ENCODE measurements at places on chromosomes 12 and 14.

- no peak for DNase-seq
Observed at GRCh38 chr14:60905923-60906322, 75.0 kb downstream of the TRMT5 start.

- peak; percentile 51 for DNase-seq
Observed at GRCh38 chr12:120903412-120904196, 554 bp downstream of the SPPL3 start.

- DNase-seq: no peak
Observed at GRCh38 chr14:22657861-22658260, 13.7 kb upstream of the OR6J1 start.

DNA sequence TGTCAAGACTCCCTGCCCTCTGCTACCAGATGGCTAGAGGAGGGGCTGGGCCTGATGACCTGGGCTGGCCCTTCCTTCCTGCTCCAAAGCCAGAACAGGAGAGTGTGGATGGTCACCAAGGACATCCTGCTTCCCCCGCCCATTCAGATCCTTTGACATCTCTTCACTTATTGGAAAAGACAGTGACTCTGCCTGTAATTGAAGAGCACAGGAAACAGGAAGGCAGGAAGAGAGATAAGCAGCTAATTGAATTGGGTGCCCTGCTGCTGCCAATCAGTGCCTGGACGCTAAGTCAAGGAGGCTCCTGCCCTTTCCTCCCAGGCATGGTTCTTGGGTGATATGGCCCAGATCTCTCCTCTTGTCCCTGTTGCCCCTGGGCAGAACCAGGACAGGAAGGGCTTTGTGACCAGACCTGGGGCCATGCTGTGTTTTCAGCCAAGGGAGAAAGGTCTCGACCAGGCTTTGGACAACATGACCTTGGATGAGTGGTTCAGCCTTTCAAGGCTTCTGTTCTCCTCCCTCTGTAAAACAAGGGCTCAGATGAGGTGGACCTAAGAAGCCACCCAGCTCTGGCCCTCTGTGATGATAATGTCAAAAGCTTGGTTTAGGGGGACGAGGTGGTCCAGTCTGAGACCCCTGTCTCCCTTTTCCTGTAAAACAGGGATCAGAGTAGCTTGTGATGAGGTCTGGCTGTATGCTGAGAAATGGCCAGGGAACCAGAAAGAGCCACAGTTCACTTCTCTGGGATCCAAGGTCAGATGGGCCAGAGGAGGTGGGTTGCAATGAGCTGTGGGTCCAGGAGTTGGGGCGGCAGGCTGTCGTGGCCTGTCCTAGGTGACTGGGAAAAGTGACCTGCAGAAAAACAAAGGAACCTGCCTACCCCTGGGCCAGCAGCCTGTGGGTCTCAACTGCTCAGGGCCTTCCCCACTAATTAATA lies 38.8 kb downstream of the FAM222A start:
- DNase-seq: no peak

DNA sequence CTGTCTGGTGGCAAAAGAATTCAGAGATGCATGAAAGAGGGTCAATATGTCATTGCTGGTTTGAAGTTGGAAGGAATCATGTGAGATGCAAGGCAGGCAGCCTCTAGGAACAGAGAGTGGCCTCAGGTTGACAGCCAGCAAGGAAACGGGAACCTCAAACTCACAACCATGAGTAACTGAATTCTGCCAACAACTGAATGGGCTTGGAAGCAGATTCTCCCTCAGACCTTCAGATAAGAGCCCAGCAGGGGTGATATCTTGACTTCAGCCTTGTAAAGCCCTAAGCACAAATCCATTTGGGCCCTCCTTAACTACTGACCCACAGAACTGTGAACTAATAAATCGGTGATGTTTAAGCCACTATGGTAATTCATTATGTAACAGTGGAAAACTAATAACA lies 35.8 kb downstream of the USP15 start:
- DNase-seq: no peak

- no peak for DNase-seq
Observed at GRCh38 chr12:47408171-47408871, 297.5 kb downstream of the RPAP3 start.

DNA sequence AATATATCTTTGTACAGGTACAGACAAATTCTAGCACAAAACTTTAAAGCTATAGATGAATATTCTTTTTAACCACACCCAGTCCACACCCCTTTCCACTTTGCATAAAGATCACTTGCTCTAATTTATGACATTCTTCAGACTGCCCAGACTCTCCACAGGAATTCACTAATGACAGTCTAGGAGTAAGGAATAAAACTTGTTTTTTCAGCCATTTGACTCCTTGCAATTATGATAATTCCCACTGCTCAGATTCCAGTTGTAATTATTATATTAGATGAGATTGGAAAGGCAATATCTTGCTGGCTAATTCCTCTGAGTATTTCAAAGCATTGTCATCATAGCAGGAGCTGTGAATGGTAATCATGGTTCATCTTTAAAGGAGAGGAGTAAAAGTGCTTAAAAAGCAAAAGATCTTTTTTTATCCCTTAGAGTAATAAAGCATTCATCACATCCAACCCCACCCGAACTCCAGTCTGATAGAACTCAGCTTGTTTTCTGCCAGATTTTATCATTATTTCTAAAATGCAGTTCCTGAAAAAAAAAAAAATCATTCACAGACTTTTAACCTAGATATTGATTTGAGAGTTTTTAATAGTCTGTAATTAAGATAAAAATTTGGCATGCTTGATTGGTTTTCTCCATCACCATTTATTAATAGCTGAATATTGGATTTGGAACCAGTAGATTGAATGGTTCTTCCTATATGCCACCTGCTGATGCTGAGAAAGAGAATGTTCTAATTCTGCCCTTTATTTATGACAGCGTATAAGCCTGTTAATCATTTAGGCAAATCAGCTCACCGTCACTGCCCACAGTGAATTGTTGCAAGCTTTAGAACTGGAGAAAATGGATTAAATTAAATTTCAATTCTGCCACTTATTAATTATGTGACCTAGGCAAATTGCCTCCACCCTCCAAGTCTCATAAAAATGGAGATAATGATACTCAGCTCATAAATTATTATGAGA lies 93.9 kb upstream of the RASSF8 start:
- DNase-seq: no peak

- no peak for DNase-seq
Observed at GRCh38 chr12:94771199-94771598, 120.8 kb upstream of the TMCC3 start.

DNA sequence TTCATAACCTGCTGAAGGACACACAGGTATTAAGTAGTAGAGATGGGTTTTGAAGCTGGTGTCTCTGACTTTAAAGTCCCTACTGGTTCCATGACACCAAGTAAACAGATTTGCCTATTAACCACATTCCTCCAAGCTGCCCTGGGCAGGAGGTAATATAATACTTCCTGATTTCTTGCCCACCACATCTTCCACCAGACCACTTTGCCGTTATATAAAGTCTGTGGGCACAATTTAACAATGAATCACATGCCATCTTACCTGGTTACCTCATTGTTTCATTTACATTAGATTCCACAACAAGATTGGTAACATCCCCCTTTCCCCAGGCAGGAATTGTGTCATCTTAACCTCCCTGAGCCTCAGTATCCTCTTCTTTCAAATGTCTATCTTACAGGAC lies 900 bp upstream of the LRRC23 start:
- DNase-seq: no peak

GRCh38 chr14:26334288-26334687 lies 263.5 kb downstream of the NOVA1 start:
- DNase-seq: no peak

GRCh38 chr12:57126561-57126960 lies 1.7 kb upstream of the LRP1 start:
- DNase-seq: no peak

DNA sequence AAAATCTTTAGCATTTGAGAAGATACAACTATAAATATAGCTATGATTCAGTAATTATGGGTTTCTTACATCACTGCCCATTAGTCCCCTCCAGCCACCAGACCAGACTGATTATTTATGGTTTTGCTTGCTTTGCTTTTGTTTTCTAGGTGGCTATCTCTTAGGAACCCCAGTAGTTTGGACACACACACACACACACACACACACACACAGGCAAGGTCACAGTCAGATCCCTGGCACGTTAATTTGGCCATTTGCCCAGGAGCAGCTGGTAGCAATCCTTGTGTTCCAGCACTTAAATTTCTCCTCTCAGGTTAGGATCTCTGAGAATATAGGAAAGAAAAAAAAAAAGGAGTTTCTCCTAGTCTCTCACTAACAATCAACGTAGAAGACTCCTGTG lies 90.2 kb upstream of the RESF1 start:
- DNase-seq: no peak

DNA sequence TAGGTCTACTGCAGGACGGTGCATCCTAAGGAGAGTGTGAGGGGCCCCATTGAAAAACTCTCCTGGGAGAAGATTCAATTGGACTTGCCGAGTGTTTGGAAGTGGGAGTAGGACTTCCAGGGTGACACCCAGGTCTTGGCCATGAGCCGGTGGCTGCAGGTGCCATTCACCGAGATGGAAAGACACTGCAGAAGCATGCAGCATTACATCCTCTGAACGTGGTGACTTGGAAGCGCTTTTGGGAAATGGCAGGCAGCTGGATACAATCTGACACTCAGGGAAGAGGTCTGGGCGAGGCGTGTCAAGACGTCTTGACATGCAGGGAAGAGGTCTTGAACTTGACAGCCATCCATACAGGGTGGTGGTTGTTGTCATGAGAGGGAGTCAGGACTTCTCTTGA lies 126.9 kb downstream of the PAPOLA start:
- no peak for DNase-seq

DNA sequence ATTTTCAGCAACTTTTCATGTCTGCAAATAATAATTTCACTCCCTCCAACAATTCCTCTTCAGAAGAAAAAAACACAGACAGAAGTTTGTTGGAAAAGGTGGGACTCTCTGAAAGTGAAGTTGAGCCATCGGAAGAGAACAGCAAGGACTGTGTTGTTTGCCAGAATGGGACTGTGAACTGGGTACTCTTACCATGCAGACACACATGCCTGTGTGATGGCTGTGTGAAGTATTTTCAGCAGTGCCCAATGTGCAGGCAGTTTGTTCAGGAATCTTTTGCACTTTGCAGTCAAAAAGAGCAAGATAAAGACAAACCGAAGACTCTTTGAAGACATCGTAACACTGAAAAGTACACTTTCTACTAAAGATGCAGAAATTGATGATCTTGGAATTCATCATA lies 28.3 kb downstream of the CGRRF1 start:
- DNase-seq: no peak

- no peak for DNase-seq
Observed at GRCh38 chr14:69953266-69953915, 74.2 kb downstream of the SMOC1 start.

- no peak for DNase-seq
Observed at GRCh38 chr14:51668870-51669269, 17.2 kb downstream of the FRMD6 start.

DNA sequence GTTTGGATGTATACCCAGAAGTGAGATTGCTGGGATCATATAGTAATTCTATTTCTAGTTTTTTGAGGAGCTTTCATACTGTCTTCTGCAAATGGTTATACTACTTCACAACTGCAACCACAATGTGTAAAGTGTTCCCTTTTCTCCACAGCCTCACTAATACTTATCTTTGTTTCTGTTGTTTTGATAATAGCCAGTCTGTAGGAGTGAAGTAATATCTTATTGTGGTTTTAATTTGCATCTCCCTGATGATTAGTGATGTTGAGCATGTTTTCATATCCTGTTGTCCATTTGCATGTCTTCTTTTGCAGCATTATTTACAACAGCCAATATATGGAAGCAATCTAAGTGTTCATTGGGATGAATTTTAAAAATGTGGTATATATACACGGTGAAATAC lies 29.9 kb downstream of the GABARAPL1 start:
- no peak for DNase-seq

- peak; percentile 28 for DNase-seq
Observed at GRCh38 chr12:56634242-56634836, 4.2 kb upstream of the BAZ2A start.

GRCh38 chr12:121295746-121296617 lies 527 bp downstream of the CAMKK2 start:
- DNase-seq: no peak

GRCh38 chr12:119450771-119451170 lies 116.2 kb downstream of the CCDC60 start:
- DNase-seq: no peak
